Liver (tissue), 10 donors: ENCODE measurements at places on chromosomes 7 and 10. TPM values are rescaled to one million over a fixed set of nuclear protein-coding genes. Genes with fewer than 3 reads are reported as not detected.

The MACROH2A2 gene
- 3.5 TPM for polyA plus RNA-seq

The FAM25C gene
- polyA plus RNA-seq, result not detected

The CFAP46 gene
- polyA plus RNA-seq, result 0.36 TPM

The KLF14 gene
- polyA plus RNA-seq, result not detected

The RAPGEF5 gene
- 7.1 TPM for polyA plus RNA-seq

The NUTM2B gene
- 0.43 TPM for polyA plus RNA-seq

The OPN4 gene
- polyA plus RNA-seq, result not detected

The RHBDD2 gene
- polyA plus RNA-seq, result 55.7 TPM

The LDB1 gene
- 2.4 TPM for polyA plus RNA-seq

The ANKRD61 gene
- 0.42 TPM for polyA plus RNA-seq

The RNF148 gene
- not detected for polyA plus RNA-seq

The SAMD9L gene
- 3.4 TPM for polyA plus RNA-seq

The NPSR1 gene
- not detected for polyA plus RNA-seq

The NPFFR1 gene
- polyA plus RNA-seq, result not detected

The TUBAL3 gene
- polyA plus RNA-seq, result not detected

The CTAGE6 gene
- not detected for polyA plus RNA-seq

The SAMD8 gene
- 2.8 TPM for polyA plus RNA-seq
